ENCODE measurements at places on chromosomes 1 and 21.

- no peak for DNase-seq
Observed at GRCh38 chr1:86137436-86137835, 19.1 kb downstream of the COL24A1 start.

- DNase-seq = peak; percentile 83
Observed at GRCh38 chr1:175154629-175155472, 37.7 kb downstream of the KIAA0040 start.

- no peak for DNase-seq
Observed at GRCh38 chr1:169288011-169288414, 79.6 kb downstream of the NME7 start.

GRCh38 chr1:37793773-37794371 lies at the start of gene MANEAL:
TSS of gene MANEAL (plus strand) at chr1:37793847. CDS start at chr1:37794183, 336 bp downstream.
- peak; percentile 53 for DNase-seq

- DNase-seq = no peak
Observed at GRCh38 chr1:193221651-193222050, 35.2 kb upstream of the B3GALT2 start.

DNA sequence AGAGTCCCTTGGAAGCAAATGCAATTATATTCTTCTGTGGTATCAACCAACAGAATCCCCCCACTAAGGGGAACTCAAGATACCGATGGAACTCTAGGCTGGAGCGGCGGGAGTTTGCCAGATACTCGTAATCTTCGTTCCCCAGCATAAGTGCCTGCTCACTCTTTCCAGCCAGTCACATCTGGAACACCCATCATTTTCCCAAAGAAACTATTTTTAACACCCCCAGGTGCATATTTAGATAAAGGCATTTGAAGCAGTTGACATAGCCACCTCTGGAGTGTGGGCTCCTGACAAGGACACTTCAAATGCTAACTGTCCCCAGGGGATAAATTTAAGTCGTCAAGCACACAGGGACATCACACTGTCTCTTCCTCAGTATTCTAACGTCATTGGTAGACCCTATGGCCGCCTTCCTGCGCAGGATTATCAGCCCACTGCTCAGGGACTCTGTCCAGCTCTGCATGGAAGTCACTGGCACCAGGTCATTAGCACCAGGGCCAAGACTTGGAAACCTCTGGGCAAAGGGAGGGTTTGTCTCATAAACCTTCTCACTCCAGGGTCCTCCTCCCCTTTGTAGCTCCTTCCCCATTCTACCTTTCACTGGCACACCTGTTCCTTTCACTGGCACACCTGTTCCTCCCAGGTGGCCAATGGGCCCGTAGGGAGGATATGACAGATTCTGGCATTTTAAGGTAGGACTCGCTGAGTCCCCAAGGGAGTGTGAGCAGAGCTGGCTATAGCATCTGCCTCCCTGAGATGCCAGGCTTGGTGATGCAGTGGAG lies 48.8 kb downstream of the H3-3A start:
- DNase-seq = no peak

DNA sequence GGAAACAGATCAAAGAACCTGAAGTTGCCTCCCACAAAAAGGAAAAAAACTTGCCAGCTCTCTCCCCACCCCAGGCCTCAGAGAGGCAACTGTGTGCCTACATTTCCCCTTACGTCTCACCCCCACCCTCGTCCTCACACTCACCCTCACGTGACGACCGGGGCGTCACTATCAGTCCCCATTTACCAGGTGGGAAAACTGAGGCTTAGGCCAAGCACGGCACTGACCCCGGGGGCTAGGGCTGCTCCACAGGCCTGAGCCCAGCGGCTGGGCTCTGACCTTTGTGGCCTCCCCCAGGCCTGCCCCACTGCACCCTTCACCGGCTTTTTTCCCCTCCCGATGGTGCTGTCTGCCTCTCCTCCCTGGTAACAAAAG lies 51.5 kb upstream of the RUNX3 start:
- peak; percentile 56 for DNase-seq

GRCh38 chr21:36297938-36298572 lies 21.9 kb upstream of the MORC3 start:
- peak; percentile 72 for DNase-seq

GRCh38 chr1:201375169-201375568 lies 2.3 kb downstream of the TNNT2 start:
- no peak for DNase-seq

DNA sequence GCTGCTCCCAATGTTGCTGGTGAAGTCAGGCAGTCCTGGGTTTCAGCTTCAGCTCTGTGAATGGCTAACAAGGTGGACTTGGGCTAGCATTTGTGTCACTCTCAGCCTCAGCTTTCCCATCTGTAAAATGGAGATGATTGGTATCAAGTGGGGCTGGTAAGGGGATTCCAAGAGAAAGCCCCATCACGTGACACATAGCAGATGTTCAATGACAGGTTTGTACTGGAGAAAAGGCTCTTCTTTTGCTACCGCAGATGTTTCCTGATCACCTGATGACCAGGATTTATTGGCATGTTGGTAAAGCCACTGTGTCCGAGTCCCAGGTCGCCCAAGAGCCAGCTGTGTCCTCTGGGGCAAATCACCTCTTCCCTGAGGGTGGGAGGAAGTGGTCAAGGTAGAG lies 335.0 kb downstream of the MATN1 start:
- DNase-seq = no peak

GRCh38 chr1:214282630-214283242 lies 1.8 kb downstream of the SMYD2 start:
- peak; percentile 45 for DNase-seq

GRCh38 chr1:68904477-68904876 lies 407.6 kb upstream of the DEPDC1 start:
- no peak for DNase-seq

DNA sequence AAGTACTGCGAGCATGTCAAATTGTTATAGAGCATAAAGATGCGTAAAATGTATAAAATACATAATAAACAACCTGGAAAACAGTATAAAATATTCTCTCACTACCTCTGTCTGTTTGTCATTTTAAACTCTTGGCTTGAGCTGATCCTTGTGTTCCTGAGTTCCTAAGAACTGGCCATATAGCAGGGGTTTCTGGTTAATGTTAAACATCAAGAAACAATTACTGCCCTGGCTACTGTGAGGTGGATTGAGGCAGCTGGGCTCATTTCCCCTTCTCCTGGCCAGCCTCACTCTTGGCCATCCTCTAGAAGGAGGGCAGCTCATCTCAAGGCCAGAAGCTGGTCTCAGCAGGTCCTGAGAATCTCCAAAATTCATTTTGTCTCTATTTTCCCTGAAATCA lies 297.3 kb upstream of the USP24 start:
- no peak for DNase-seq

GRCh38 chr1:231575472-231575871 lies 47.0 kb downstream of the TSNAX start:
- DNase-seq = no peak

DNA sequence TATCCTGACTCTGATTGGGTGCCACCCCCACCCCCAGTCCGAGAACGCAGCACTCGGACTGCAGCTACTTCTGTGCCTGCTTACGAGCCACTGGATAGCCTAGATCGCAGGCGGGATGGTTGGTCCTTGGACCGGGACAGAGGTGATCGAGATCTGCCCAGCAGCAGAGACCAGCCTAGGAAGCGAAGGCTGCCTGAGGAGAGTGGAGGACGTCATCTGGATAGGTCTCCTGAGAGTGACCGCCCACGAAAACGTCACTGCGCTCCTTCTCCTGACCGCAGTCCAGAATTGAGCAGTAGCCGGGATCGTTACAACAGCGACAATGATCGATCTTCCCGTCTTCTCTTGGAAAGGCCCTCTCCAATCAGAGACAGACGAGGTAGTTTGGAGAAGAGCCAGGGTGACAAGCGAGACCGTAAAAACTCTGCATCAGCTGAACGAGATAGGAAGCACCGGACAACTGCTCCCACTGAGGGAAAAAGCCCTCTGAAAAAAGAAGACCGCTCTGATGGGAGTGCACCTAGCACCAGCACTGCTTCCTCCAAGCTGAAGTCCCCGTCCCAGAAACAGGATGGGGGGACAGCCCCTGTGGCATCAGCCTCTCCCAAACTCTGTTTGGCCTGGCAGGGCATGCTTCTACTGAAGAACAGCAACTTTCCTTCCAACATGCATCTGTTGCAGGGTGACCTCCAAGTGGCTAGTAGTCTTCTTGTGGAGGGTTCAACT lies 2.1 kb downstream of the RBM15 start:
- DNase-seq = peak; percentile 5

DNA sequence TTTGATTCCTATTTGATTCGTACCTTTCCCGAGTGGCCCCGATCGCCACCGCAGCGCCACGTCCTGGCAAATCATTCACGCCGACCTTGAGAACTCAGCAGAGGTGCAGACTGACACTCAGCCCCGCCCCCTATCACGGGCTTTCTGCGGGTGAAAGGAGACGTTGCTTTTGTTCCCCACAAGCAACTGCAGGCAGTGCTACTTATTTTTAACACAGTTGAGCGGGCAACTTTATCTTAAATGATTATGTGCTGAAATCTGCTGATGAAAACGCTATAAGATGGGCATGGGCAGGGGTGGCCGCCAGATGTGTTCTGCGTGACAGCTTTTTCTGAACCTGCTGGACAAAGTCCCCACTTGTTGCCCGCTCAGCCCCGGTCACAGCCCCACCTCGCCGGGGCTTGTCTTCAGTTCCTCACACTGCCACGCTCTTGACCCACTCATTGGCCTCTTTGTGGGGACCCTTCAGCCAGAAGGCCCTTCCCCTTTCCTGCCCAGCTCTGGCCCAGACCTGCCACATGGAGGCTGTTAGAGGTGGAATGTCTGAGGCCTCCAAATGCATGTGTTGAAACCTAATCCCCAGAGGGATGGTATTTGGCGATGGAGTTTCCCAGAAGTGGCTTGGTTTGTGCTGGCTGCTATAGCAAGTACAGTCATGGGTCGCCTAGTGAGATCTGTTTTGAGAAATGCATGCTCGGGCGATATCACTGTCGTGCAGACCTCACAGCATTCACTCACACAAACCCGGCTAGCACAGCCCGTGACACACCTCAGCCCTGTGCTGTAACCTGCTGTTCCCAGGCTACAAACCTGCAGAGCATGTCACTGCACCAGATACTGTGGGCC lies 15.7 kb upstream of the PDXK start:
- peak; percentile 47 for DNase-seq

DNA sequence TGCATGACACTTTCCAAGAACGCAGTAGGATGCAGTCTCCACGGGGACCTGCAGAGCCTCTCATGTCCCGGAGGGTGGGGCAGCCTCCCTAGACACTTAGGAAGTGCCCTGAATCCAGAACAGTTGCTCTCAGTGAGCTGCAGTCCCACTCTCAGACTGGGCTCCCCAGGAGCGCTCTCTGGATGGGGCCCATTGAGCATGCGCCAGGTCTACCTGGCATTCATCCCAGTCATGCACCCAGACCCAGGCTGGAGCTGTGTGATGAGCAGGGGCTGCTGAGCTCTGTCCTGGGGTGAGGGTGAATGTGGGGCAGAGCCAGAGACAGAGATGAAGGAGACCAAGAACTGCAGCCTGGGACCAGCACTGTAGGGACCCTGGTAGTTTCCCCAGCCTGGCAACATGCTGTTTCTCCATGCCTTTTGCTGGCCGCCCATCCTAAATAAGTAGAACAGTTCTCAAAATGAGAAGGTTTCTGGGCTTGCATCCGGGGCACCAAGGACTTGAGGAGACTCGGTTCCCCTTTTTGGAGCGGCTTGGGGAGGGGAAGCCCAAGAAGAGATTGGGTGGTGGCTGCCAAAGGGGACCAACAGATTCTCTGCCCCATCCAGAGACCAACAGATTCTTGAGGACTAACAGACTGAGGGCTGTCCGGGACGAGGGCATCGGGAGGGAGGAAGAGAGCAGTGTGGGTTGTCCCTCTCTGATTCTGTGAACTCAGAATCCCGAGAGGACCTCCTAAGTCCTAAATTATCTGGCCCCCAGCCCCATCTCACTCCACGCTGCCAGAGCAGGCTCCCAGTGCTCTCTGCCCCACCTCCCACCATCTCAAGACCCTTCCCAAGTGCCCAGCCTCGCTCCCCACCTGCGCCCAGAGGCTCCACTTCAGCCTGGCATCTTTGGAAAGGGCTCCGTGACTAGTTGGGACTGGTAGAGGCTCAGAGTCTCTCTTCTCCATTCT lies 1.0 kb upstream of the PGLYRP4 start:
- no peak for DNase-seq

DNA sequence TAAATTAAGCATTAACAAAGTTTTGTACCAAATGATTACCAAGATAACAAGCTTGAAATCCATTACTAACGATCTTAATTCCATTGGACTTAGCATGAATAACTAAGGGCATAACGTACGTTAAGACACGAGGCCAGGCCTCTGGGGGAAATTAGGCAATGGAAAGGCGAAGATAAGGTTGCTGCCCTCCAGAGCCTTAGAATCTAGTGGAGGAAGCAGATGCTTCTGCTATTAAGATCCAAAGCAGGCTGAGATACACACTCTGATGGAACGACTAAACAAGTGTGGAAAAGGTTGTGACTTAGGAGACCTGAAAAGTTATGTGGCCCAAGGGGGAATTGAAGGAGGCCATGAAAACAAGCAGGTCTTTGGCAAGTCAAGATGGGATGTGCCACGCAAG lies 6.0 kb downstream of the AKNAD1 start:
- DNase-seq = no peak

DNA sequence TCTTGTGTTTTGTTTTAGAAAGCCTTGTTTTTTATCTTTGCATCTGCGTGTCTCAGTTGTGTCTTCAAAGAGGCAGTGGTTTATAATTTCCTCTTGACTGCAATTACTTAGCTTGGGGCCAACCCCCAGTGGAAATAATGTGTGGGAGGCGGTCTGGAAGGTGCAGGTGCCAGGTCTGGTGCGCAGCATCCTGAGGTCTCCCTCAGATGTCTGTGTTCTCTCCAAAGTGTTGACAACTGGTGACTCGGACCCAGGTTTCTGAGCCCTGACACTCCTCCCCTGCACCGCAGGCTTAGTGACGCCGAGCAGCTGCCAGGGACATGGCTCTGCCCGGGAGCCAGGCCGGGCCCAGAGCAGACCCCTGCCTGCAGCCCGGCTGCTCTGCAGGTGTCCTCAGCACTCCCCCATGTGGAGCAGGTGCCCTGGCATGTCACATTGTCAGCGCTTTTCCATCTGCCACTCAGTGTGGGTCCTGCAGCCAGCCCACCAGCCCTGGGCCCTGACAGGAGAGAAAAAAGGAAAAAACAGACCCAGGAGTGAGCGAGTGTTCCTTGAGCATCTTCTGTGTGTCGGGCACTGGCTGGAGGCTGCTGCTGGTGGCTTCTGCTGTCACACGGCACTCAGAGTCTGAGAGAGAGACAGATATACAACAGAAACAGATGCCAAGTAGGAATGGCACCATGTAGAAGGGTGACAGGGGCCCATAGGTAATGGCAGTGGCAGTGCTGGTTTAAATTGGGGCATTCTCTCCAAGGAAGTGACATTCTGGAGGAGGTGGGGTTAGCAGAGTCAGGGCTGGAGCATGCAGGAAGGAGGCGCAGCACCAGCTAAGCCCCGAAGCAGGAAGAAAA lies 24.8 kb upstream of the SELENON start:
- DNase-seq = peak; percentile 89

- DNase-seq = no peak
Observed at GRCh38 chr1:58722414-58722813, 22.6 kb upstream of the MYSM1 start.
